ENCODE measurements at places on chromosomes 12 and 14.

DNA sequence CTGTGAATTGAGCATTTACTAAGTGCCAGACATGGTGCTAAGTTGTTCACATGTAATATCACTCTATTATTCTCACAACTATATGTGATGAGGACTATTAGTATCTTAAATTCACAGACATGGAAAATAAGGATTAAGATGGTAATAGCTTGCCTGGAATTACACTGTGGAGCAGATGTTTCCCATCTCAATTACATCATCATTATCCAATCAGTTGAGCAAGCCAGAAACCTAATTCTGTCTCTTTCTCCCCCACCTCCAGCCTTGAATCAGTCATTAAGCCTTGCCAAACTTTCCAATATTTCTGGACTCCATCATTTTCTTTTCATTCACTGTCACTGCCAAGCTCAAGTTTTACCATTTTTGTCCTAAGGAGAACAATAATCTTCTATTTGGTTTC is 287.8 kb upstream of the KITLG start:
- DNase-seq, result no peak

DNA sequence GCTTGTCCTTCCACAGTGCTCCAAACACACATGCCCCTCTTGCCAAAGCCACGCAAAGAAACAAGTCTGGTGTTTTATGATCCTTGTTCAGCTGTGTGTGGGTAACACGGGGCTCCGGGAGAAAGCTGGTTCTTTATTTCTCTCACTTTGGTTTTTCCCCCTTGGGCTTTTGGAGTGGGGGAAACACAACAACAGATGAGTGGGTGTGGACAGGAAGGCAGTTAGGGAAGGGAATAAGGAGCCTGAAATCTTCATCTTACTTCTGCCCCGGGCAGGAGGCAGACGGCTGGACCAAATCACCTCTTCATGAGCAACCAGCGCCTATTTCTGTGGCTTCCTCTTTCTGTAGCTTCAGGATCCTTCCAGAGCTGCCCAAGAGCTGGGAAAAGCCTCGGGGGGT is 218.5 kb downstream of the PHETA1 start:
- DNase-seq, result no peak

DNA sequence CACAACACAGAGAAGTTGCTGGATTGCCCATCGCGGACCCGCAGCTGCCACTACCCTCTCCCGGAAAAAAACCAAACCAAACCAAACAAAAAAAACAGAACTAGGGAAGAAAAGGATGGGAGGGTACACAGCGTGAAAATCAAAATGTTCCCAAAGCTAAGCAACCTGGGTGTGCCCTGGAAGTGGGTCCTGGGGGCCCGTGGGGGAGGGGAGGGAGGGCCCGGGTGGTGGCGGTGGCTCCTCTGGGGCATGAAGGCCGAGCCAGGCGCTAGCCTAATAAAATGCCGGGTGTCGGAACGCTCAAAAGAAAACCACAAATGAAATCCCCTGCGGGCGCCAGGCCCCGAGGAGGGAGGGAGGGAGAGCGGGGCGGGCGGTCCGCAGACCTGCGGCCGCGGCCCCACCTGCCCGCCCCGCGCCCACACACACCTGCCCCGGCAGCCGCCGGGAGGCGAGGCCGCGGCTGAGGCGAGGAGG is 787 bp downstream of the HECTD4 start:
- DNase-seq, result peak; percentile 38

- DNase-seq, result no peak
Measured at GRCh38 chr14:87679866-87680265, 313.1 kb downstream of the GALC start.

GRCh38 chr12:8947737-8948136 is 1.7 kb downstream of the M6PR start:
- no peak for DNase-seq

DNA sequence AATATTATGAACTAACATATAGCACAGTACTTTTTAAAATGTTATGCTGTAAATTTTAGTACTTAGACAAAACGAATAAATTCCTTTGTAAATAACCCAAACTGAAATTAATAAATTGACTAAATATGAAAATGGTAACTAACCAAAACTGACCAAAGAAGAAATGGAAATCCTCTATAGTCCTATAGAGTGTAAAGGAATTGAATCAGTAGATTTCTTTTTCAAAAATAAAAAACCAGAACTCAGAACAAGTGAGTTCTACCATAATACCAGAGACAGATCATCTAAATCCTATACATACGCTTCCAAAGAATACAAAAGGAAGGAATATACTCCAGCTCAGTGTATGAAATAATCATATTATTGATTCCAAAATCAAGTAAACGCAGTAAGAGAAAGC is 39.8 kb downstream of the TMPRSS12 start:
- no peak for DNase-seq

DNA sequence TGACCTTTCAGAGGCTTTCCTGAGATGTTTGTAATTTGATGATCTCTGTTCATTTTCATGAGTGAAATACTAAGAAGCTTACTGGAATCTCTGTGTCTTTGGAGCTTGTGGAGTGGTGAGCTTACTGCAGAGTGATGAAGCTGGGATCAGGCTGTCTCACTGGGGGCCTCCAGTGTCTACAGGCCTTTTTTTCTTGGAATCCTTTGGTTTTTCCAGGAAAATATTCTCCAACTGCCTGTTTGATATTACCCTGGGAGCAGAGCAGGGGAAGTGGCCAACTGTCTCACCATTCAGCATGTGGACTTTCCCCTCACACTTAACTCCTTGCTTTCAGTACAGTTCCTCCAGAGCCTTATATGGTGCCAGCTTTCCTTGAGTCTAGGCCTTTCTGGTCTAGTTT is 62.0 kb upstream of the KCNA1 start:
- DNase-seq, result no peak

DNA sequence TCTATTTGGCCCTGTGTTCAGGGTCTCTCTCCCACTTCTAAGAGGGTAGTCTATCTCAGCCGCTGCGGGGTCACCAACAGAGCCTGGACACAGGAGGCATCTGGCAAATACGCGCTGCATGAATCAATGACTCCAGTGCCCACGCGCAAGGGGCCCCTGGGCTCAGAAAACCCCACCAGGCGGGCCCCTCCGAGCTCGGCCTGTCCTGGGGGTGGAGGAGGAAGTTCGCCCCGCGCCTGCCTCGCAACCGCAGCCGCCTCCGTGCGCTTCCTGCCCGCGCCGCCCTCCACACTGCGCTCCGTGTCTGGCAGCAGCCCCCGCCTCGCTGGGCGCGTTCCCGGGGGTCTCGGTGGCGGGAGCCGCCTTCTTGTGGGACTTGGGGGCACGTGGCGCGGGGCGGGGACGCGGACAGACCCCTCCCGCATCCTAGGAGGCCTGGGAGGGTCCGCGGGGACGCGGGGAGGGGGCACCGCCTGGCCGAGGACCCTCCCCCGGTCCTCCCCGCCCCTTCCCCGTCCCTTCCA is 811 bp upstream of the FBRSL1 start:
- peak; percentile 57 for DNase-seq

DNA sequence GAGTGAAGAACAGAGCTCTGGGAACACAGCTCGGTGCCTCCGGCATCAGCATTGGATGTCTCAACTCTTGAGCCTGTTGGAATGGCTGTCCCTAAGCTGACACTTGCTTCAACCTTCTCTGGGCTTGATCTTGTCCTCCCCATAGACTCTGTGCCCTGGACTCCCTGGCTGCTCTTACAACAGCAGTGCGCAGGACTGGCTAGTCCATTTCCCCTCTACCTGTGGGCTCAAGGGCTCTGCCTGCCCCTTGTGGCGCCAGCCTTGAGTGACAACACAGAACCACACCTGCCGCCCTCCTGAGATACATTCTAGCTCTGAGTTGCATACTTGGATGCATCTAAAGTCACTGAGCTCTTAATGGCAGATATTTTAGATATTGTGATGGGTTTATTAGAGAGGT is 6.2 kb downstream of the CRADD start:
- DNase-seq, result no peak

- DNase-seq, result no peak
Measured at GRCh38 chr14:91284791-91285548, 40.5 kb upstream of the GPR68 start.

DNA sequence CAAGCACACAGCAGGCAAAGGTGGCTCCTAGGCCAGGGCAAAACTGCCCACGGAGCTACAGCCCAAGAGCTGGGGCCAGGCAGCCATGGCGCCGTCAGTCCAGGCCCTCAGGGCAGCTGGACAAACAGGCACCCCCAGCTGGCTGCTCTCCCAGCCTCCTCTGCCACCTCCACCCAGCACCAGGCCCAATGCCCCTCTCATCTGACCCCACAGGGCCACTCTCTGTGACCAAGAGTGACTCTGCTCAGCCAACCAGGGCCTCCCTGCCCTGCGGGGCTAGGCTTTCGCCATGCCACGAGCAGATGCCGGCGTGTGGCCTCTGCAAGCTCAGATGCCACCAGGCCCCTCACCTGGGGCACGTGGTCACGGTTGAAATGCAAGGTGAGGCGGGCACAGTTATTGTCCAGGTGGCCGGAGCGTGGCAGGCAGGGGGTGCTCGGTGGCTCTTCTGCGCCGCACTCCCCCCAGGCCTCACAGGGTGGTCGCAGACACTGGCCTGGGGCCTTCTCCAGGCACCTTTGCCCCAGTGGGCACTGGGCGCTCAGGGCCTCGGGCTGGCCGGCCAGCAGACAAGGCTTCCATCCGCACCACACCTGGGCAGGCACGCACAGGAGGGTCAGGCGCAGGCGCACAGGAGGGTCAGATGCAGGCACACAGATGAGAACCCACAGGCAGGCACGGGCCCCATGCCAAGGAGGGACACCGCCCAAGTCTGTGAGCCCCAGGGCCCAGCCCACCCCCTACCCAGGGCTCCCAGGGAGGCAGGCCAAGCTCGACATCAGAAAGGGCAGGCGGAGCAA is 23.0 kb downstream of the JAG2 start:
- no peak for DNase-seq

DNA sequence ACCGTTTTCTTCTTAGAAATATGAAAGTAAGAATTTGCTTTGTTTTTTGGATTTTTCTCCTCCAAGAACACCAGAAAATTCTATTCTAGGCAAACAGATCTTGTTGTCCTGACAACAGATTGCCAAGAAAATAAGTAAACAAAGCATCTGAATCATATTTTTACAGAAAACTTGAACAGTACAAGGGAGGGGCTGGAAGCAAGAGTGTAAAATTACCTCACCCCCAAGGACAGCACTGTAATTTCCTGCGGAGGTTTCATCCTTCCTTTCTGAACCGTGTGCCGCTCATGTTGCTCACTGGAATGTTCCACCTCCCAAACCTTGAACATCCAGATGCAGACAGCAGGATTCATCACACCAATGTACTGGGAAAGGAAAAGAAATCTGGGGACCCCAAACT is 5.4 kb upstream of the CAMKK2 start:
- DNase-seq, result no peak

GRCh38 chr14:54680651-54681050 is 113.7 kb downstream of the SAMD4A start:
- no peak for DNase-seq

- DNase-seq, result no peak
Measured at GRCh38 chr12:5546616-5547015, 114.7 kb downstream of the NTF3 start.

DNA sequence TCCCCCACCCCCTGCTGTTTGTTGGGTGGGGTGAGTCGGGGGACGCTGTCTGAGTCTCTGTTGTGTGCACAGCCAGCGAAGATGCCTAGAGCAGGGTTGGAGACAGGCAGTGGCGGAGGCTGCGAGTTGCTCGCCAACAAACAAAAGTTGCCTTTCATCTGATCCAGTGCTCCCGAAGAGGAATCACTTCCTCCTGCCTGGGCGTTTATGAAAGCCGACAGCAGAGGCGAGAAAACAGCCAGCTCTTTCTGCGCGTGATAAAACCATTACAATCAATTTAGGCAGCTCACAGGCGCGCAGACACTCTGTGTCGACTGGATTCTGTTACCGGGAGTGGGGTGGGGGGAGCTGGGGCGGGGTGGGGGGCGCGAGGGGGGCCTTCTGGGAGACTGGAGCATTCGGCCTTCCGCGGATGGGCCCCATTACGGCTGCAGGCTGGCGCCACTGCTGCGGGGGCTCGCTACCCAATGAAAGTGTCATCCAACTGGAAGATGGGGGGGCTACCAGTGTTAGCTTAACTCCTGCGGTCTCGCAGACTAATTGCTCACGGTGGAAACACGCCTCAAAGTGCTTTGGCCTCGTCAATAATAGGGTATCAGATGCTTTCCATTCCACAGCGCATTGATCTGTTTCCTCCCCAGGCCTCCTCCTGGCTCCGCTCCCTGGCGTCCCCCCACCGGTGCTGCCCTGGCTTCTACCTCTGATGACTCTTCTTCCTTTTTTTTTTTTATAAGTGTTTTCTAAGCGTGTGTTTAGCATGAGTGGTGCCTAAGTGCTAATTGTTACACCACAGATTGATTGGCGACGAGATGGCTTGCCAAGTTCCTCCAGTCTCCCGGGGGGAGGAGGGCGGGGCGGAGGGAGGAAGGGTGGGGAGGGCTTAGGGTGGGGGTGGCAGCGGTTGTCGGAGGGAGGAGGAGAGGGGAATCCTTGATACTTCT is 678.4 kb downstream of the MED13L start:
- no peak for DNase-seq

DNA sequence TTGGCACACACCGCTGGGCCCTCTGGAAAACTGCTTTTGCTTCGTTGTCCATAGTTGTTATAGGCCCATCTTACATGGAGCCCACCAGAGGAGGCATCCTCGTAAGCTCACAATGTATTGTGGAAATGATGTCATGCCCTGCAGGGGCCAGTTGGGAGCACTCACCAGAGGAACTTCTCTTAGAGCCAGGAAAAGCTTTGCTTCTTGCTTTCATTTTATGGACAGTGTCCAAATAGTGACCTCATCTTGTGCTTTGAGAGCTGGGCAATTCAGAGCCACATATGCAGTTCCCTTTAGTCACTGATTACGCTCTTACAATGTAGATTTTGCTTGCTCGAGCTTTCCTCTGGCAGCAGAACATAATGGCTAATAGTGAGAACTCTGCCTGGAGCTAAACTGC is 275.6 kb downstream of the AACS start:
- no peak for DNase-seq

DNA sequence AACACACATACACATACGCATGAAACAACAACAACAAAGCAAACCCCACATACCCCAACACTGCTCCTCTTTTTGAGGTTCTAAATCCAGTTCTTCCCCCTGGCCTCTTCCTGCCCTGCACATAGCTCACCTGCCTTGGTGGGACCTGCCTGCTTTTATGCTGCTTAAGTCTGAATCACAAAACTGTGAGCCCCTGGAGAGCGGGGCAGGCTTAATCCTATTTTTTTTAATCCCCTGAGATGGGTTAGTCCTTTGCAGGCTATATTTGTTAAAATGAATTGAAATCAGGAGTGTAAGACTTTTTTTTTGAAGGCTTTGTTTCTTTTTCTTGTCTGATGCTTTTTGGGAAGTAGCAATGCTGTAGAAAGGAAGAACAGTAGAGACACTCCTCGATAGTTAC is 84.6 kb upstream of the MAX start:
- DNase-seq, result no peak

DNA sequence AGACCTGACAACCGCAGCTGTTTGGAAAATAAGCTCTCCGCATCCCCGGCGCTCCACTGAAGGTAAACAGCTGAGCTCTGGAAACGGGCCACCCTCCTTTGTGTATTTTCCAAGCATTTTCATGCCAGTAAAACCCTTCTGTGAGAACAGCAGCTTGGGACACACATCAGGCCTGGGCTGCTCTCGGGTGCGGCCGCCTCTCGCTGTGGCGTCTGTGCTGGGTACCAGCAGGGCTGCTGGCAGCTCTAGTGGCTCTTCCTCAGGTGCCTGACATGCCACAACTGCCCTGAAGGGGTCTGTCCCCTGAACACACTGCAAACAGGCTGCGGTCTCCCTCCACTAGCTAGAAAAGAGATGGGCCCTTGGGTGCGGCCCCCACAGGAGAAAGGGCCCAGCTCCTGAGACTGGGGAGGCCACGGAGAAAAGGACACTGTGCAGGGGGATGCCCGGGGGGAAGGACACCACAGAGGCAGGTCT is 96.3 kb downstream of the ITPK1 start:
- DNase-seq, result no peak
